ENCODE measurements at places on chromosomes 5 and 9.

- DNase-seq, result no peak
Observed at GRCh38 chr5:143677403-143677802, 134.6 kb upstream of the HMHB1 start.

- DNase-seq, result no peak
Observed at GRCh38 chr5:96901384-96901783, 25.1 kb downstream of the ERAP2 start.

- no peak for DNase-seq
Observed at GRCh38 chr5:36066001-36066539, 612 bp downstream of the UGT3A2 start.

- peak; percentile 11 for DNase-seq
Observed at GRCh38 chr9:113309204-113309813, 6.1 kb upstream of the RNF183 start.

- no peak for DNase-seq
Observed at GRCh38 chr5:170137694-170138214, 32.1 kb downstream of the FOXI1 start.

GRCh38 chr9:98944057-98944733 lies 488 bp downstream of the COL15A1 start:
- DNase-seq, result no peak

Data from stimulated activated CD4-positive, alpha-beta T cell treated with anti-CD3 and anti-CD28 coated beads, Interleukin-4, amount 100 ng/mL, for 24 hours (primary cell).